Ammon's horn (tissue), 1 donor: ENCODE measurements at places on chromosomes 4 and X.

DNA sequence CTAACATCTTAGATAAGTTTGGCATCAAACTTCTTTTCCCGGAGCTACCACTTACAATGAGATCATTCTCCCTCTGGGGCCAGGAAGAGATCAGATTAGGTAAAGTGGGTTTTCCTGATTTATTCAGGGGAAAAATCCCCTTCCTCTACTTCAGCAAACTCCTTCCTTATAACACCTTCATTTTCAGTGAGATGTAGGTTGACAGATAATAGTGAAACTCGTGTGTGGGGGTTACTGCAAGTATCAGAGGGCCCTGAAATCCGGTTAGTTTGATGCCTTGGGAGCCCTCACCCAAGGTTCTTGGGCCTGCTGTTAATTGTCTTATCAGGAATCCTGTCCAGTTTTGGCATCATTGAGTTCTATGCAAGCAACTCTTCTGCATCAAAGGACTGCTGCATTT, 10.8 kb downstream of the FTHL17 start:
- DNase-seq: no peak

DNA sequence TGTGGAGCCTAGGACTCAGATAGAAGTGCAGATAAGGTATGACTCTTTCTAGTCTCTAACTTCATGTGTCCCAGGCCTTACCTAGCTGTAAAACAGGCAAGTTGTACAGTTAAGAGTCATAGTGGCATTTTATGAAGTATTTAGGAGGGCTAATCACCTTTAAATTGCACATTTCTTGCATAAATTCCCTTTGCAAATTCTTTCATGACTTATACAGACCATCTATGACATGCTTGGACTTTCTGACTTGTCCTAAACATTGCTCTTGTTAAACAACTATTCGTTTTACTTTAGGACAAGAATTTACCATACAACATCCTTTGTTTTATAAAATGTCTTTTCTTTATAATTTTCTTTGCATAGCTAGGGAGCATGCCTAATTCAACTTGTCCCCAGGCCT, 7.8 kb upstream of the RRAGB start:
- DNase-seq: no peak

GRCh38 chr4:177235026-177235425, 74.6 kb upstream of the NEIL3 start:
- DNase-seq: no peak

GRCh38 chr4:146550161-146550560, 28.4 kb upstream of the SLC10A7 start:
- DNase-seq: peak; percentile 3

- DNase-seq: no peak
Measured at GRCh38 chr4:79757600-79757999, 315.4 kb downstream of the ANTXR2 start.

- no peak for DNase-seq
Measured at GRCh38 chr4:181301735-181302710, 941.2 kb upstream of the TENM3 start.
